ENCODE measurements at places on chromosomes 6 and 20. TPM values are rescaled to one million over a fixed set of nuclear protein-coding genes. Genes with fewer than 3 reads are reported as not detected.

GRCh38 chr20:21208999-21209398, 83.1 kb downstream of the KIZ start:
- DNase-seq, result no peak

- no peak for DNase-seq
Observed at GRCh38 chr6:88985901-88986300, 22.5 kb upstream of the RNGTT start.

ANGPT4 gene
- total RNA-seq, result 0.99 TPM

GRCh38 chr6:109962271-109962670, 15.8 kb upstream of the GPR6 start:
- DNase-seq, result no peak
